ENCODE measurements at places on chromosomes 2 and 18.

DNA sequence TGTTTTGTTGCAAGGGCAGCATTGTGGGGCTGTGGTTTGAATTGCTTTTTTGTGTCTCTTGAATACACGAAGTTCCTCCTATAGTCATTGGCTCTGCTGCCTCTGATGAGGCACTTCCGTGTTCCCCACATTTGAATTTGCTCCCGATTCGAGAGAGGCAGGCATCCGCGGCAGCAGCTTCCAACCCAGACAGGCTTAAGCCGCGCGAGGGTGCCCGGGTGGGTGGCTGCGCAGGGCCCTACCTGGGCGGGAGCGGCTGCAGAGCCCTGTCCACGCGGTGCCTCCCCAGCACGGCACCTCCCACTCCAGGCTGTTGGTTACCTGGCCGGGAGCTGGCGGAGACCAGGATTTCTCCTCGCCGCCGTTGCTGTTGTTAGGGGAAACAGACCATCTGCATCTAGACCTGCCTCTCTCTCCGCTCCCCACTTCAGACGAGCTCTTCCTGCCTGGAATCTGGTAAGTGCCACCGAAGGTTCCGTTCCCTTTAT is 151.3 kb downstream of the NEDD4L start:
- no peak for DNase-seq

- DNase-seq = no peak
These were observed 35.8 kb upstream of the AFF3 start for GRCh38 chr2:100178085-100178788.

DNA sequence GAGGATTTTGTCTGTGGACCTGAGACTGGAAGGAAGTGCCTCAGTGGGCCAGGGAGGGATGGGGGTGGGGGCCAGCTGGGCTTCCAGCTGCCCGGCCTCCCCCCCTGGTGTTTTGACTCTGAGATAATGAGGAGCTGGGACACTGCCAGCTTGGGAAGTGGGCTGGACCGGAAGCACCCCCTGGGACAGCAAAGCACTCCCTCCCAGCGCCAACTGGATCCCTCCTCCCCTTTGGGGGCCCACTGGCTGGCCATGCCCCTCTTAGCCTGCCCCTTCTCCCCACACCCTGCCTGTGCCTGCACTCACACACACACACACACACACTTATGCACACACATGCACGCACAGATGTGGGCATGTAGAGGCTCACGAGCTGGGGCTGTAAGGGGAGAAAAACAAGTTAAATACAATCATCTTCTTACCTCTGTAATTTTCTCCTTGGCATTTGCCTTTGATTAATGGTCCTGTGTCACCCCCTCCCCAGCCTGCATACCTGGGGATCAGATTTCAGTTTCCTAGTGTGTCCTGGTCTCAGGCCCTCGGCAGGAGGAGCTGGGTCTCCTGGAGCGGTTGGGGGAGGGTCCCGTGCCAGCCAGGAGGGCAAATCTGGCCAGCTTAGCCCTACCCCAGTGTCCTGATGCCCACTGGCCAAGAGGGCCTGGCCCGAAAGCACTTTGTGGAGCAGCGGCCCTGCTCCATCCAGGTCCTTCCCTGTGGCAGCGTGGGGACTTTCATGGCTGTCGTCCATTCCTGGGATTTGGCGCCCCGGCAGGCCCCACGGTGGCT is 3.6 kb downstream of the ITM2C start:
- DNase-seq = no peak

DNA sequence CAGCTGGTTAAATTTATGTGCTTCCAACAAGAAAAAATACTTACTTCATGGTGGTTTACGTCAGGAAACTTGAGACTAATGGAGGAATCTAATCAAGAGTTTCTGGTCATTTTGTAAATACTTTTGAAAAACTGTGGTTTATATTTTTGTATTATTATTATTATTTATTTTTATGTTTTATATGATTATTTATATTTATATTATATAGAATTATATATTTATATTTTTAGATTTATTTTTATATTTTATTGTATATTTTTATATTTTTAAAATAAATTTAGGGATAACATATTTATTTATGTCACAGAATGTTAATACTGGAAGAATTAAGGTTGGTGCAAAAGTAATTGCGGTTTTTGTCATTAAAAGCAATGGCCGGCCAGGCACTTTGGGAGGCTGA is 474.5 kb upstream of the DDX18 start:
- DNase-seq = no peak

DNA sequence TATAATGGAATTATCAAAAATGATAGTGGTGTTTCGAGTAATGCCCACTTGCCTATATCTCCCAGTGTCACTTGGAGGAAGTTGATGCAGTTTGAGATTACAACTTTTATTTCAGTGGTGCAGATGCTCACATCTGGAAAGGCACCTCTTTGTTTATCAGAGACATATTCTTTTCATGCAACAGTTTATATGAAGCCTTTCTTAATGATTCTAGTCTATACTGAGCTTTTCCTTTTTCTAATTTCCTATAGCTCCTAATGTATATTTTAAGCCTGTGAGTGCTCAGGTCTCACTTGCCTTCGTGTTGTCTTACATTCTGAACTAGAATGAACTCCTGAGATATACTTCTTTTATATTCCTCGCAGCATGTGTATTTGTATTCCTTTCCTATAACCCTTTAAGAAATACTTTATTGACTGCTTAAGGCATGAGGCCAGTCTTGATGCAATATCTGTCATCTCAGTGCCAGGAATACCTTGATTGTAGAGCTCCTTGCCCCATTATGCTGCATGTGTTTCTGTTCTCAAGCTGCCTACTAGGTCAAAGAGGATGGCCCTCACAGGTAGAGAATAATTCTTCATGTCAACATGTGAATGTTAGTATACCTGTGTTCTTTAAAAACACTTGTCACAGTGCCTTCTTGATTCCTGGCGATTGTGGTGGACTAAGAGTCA is 52.6 kb downstream of the VRK2 start:
- DNase-seq = no peak

- DNase-seq = no peak
These were observed 14.2 kb upstream of the ESPNL start for GRCh38 chr2:238085899-238086298.

- DNase-seq = no peak
These were observed 49.7 kb downstream of the APOB start for GRCh38 chr2:20994130-20994529.

GRCh38 chr2:60453301-60453700 is 100.2 kb downstream of the BCL11A start:
- no peak for DNase-seq

GRCh38 chr2:130834091-130834930 is 2.4 kb upstream of the ARHGEF4 start:
- no peak for DNase-seq

DNA sequence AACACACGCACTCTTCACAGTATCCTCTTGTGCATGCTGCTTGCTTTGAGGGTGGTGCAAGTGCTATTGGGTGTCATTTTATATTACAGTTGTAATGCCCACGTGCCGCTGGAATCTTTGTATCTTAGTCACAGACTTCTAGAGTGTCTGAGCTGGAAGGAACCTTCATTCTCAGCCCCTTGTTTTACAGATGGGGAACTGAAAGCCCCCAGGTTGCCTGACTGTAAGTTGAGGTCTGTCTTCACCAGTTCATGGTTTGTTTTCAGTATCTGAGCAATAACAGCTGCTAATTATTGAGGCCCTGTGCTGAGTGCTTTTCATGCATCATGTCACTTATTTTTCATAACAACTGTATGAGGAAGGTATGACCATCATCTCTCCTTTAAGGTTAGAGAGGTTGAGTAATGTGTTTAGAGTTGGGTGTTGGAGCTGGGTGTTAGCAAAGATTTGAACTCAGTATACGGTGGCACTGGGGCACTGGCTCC is 77.0 kb downstream of the PRKCE start:
- DNase-seq = no peak

GRCh38 chr2:68282811-68283418 is 30.6 kb upstream of the PPP3R1 start:
- no peak for DNase-seq

- peak; percentile 71 for DNase-seq
These were observed 109.7 kb downstream of the B3GNT2 start for GRCh38 chr2:62305421-62306176.

DNA sequence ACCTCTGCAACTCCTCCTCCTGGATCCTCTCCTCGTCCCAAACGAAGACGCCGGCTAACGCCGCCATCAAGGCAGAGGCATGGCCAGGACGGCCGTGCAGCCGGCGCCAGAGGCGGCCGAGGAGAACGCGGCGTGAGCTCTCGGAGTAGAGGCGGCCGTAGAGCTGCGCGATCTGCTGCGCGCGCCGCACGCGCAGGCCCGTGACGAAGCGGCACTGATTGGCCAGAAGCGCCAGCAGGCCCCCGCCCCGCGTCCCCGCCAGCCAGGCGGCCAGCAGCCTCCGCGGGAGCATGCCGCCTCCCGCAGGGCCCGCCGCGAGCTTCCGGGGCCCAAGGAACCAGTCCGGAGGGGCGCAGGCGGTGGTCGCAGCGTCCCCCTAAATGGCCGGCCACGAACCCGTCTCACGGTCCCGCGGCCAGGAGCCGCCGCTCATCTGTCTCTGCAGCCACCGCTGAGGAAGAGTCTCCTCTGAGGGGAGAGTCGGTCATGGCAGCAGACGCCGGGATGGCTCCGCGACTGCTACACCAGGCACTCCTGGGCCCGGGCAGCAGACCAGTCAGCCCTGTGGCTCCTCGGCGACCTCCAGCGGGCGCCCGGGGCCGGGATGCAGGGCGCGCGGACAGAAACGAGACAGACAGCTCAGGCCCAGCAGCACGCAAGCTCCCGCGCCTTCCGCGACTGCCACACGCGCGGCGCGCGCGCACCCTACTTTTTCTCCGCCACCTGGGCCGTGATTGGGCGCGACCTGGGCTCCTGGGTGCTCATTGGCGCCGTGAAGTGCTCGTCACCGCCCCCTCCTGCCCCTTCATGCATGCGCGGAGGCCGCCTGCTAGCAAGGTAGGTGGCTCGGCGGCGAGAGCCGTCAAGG is at the start of gene STARD7:
TSS of gene STARD7 (minus strand) at position 685 of the 868 bp plus-strand sequence. CDS start at position 292, 393 bp downstream.
- peak; percentile 96 for DNase-seq

- DNase-seq = no peak
These were observed 85.3 kb upstream of the TWSG1 start for GRCh38 chr18:9249254-9249653.

GRCh38 chr2:60468382-60469085 is 84.9 kb downstream of the BCL11A start:
- DNase-seq = no peak

GRCh38 chr2:24576617-24577016 is 85.6 kb downstream of the NCOA1 start:
- DNase-seq = no peak

DNA sequence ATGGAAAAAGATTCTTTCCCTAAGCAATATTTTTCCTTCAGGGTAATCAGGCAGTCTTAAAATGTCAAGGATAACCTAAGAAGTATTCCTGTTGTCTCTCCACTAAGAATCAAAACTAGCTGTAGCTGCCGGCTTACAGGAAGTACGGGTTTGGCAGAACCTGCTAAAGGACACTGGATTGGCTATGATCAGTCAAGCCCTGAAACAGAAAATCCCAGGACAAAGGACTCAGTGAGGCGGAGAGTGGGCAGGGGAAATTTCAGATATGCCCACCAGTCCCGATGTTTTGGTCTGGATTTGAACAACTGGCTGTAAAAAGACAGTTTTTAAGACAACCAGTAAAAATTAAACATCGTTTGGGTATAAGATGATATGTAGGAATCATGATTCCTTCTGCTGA is 155.7 kb downstream of the HDAC4 start:
- DNase-seq = no peak

DNA sequence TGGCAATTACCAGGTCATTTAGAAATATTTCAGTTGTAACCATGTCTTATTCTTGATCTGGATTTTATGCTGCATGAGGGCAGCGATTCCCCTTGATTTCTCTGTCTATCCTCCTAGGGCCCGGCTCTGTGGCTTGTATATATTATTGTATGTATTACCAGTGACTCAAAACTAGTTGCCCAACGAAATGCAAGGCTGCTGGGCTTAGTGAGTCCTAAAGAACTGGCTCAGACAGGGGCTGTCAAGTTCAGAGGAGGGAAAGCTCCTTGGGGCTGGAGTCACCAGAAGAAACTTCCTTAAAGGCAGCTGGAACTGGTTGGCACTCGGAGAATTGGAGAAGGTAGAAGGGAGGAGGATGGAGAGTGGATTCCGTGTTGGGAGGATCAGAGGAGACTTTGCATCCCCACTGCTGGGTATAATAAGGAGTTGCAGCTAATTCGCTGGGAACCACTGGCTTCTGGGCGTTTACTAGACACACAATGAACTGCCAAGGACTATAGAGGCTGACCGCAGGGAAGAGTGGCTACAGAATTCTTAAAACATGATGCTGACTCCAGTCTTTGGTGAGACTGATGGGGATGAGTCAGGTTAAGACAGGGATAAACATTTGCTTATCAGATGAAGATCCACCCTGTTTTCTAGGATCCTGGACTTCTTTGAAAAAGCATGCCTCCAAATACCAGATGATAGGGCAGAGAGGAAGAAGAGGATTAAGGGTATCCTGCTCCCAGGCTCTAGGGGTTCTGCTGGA is 104.3 kb downstream of the PRKCE start:
- no peak for DNase-seq

DNA sequence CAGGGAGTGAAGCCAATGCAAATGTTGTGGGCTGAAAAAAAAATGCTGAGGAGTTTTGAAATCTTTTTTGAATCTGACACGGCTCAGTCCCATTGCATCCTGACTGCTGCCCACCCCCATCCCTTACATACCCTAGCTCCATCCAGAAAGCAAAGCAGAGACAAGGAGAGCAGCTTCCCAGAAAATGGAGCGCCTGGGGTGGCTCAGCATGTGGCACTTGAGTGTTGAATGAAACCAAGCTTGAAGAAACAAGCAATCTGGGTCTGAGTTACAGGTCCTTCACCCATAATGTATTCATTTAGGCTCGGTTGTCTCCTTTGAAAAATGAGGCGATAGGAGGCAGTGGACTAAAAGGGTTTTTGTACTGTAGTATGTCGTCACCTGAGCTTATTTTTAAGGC is 244.2 kb upstream of the ACVR2A start:
- DNase-seq = no peak

GRCh38 chr2:226578879-226579278 is 220.7 kb downstream of the IRS1 start:
- no peak for DNase-seq

GRCh38 chr2:182906454-182906853 is 40.0 kb upstream of the FRZB start:
- no peak for DNase-seq

DNA sequence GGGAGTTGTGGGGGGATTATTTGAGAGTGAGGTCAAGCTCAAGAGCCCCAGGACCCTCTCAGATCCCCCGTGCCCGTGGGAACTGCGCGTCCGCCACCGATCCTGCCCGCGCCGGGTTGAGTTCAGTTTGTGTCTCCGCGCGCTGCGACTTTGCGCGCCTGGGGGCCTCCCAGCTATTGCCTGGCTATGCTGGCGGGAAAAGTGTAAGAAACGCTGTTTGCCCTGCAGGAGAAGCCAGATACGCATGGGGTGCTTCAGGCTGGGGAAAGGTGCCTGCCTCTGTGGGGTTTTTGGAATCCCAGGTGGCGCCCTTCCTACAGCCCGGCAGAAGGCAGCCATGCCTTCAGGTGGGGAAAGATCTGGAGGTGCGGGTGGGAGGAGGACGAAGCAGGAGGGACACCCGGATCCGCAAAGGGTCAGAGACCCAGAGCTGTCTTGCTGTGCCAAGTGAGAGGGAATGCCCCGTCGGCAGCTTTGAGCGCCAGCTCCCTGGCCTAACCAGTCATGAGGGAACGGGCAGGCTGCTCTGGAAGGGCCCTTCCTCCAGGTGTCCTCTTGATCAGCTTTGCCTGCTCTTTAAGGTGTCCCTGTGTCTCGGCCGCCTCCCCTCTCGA is 22.5 kb downstream of the TEX44 start:
- DNase-seq = no peak
